Brain (organoid and tissue), 16 donors: ENCODE measurements at places on chromosomes 6 and 20.

DNA sequence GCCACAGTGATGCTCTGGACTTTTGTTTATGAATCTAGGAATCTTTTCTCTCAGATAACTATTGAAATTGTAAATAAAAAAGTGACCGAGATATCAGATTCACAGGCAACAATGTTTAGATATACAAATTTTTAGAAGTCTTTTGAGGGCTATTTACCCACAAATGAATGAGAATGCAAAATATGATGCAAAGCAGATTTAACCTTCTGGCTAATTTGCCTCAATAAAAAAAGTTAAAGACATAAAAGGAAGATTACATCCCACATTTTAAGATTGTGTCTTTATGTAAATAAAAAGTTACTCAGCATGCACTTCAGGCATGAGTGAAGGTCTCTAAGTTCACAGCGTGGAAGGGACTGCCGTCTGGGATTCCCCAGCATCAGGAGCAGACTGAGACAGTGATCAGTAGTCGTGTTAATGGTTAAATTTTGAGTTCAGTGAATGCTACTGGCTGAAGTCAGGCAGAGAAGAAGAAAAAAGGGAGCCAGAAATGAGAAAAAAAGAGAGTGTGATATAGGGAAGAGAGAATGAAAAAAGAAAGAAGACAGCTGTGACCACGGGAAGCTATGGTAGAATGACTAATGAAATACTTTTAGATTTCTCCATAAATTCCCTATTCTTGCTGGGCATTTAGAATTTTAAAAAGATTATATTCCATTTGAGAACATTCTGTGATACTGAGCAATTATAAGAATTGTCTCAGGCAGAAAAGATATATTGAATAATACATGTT is 93.6 kb downstream of the MYB start:
- no peak for DNase-seq

DNA sequence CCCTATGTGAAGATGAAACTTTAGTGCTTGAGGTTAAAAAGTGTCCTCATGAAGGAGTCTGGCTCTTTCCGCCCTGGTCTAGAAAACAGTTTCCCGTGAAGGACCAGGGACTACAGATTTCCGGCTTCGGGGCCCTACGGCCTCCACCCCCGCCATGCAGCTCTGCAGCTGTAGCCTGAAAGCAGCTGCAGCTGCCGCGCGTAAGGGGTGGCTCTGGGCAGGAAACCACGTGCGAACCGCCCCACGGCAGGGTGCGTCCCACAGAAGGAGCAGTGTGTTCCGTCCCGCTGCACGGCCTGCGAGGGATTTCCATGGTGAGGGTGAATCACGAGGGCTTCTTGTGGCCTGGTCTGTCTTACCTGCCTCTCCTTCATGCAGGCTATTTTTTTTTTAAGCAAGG is 117.0 kb downstream of the ERMARD start:
- DNase-seq: no peak

- no peak for DNase-seq
These were observed 255.6 kb upstream of the TAB2 start for GRCh38 chr6:149061930-149062329.

GRCh38 chr20:7693761-7694160 is 246.5 kb downstream of the HAO1 start:
- DNase-seq: no peak

- DNase-seq: no peak
These were observed 7.8 kb downstream of the MAVS start for GRCh38 chr20:3854462-3854871.

DNA sequence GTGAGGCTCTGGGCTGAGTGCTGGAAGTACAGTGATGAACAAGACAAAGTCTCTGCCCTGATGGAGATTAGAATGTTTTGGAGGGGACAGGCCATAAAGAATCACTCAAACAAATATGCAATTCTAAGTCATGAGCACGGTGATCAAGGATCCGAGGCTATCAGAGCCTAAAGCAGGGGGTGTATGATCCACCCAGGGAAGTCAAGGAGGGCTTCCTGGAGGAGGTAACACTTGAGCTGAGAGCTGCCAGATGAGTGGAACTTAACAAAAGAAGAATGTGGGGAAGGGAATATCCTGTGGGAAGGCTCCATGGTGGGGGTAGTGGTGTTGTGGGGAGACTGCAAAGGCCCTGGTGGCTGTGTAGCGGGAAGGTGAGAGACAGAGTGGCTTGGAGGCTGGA is 12.2 kb downstream of the BPIFB4 start:
- no peak for DNase-seq

GRCh38 chr6:24355393-24355792 is 2.5 kb downstream of the DCDC2 start:
- DNase-seq: no peak

- no peak for DNase-seq
These were observed 94.4 kb downstream of the CD83 start for GRCh38 chr6:14212020-14212419.

GRCh38 chr20:25499855-25500434 is 85.4 kb downstream of the NINL start:
- no peak for DNase-seq

DNA sequence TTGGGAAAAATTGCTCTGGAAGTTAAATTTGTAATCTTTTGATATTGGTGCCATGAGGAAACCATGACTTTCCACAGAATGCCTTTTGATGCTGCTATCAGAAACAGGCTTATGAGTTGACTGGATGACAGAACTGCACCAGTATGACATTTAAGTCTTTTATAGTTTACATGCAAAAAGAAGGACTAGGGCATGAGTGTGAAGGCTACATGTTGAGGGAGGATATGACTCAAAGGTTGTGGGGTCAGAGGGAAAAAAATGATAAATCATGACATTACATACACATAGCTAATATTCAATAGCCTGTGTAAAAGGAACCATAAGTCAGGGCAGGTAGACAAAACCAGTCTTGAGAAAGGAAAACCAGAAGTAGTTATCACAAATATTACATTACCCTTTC is 182.2 kb downstream of the COL12A1 start:
- no peak for DNase-seq

DNA sequence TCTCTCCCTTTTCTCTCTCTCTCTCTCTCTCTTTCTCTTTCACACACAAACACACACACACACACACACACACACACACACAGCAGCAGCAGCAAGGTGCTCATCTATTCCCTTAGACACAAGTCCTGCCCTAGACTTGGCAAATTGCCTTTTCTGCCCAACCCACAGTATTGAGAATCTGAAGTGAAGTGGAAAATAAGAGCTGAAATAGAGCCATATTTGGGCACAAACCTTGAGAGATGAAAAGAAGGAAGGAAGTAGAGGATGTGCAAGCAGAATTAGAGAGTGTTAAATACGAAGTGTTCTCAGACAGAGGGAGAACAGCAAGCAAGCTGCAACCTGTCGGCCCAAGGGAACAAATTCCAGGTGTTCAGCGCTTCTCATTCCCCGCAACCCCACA is 557.5 kb upstream of the NOX3 start:
- DNase-seq: peak; percentile 37

- DNase-seq: no peak
These were observed 45.7 kb downstream of the MYLIP start for GRCh38 chr6:16174416-16175078.

DNA sequence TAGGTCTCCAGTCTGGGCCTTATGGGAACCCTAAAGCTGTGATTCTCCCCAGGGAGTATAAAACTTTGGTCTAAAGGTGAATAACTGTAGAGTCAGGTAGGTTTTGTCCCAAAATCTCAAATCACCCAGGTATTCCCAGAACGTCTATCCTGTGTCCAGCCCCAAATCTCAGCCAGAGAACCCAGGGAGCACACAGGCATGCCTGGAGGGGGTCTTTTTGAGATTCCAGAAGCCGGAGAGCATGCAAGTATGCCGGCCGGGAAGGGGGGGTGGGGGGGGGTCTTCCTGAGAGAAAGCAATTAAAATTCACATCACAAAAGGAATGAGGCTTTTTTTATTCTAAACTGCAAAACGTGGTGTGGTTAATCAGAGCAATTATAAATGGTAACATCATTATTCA is 210.0 kb downstream of the PTPRT start:
- DNase-seq: no peak

- DNase-seq: no peak
These were observed 70.9 kb downstream of the VIP start for GRCh38 chr6:152821525-152821924.

DNA sequence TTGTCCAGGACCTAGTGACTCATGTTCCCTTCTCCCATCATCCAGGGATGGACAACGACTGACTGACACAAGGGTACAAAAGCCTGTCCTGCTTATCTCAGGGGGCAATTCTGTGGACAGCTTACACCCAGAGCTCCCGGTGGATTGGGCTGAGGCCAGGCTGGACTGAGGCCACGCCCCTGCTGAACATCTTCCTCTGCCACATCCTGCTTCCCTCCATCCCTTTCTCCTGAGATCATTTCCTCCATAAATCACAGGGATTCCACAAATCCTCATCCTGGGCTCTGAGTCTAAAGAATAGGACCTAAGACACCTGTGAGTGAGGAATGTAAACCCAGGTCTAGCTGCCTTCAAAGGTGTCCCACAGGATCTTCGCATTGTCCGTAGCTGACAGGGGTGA is 30.4 kb upstream of the RNF24 start:
- no peak for DNase-seq

GRCh38 chr6:109760208-109760607 is 69.1 kb downstream of the FIG4 start:
- no peak for DNase-seq

DNA sequence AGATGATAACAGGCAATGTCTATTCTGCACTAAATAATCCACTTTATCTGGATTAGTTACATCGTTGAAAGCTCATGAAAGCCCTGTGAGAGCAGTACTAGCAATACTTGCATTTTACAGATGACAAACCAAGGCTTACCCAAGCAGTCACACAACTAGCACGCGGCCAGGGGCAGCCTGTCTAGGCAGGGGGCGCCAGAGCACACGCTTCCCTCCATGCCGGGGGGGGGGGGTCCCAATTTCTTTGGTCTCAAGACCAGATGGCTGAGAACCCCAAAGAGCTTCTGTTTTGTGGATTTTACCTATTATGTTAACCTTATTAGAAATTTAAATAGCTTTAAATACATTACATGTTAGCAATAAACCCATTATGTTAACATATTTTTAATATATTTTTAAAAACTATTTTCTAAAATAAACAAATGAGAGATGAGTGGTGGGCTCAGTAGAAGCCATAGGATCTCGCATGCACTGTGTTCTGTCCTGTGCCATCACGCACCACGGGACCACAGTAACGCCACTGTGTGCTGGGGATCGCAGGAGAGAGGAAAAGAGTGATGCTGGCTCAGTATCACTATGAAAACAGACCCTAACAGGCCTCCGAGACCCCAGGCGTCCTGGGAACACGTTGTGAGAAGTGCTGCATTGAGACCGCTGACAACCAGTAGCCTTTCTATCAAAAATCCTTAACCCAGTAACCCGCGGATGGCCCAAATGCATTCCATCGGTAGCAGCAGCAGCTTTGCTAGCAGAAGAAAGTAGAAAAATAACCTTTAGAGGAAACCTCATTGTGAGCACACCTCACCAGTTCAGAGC is 5.3 kb upstream of the PRR18 start:
- peak; percentile 53 for DNase-seq

GRCh38 chr20:57170343-57170742 is 96.1 kb downstream of the BMP7 start:
- DNase-seq: no peak

DNA sequence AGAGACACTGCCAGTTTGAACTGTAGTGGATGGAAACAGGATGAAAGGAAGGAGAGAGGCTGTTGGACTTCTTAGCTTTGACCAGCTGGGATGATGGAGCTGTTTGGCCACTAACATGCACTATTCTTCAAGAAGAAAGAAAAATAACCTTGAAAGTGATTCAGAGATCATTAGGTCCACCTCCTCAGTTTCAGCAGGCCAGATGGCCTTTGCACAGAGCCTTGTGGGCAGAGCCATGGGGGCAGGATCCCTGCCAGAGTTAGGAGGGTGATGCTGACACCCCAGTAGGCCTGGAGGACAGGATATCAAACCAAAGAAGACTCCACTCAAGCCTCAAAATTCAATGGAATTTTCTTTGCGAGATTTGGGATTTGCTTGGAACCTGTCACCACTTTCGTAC is 74.5 kb upstream of the TMEM181 start:
- no peak for DNase-seq

GRCh38 chr20:12698817-12699216 is 310.0 kb upstream of the SPTLC3 start:
- DNase-seq: no peak

DNA sequence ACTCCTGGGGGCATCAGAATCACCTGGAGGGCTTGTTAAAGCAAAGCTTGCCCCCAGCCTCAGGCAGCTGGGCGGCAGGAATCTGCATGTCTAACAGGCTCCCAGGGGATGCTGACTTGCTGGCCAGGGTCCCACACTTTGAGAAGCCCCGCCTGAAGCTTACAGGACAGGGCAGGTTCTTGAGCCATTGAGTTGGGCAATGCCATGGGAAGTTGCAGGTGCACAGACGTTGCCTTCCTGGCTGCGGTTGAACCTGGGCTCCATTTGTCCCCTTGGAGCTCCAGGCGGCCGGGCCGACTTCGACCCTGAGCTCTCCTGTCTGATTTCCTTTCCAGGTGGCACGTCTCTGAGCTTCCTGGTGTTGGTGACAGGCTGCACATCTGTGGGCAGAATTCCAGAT is 46.8 kb downstream of the SYNJ2 start:
- DNase-seq: no peak

- DNase-seq: no peak
These were observed 51.9 kb upstream of the SEC63 start for GRCh38 chr6:108009894-108010293.

GRCh38 chr20:51271931-51272330 is 249.0 kb upstream of the KCNG1 start:
- no peak for DNase-seq

GRCh38 chr6:6033858-6034257 is 27.1 kb upstream of the NRN1 start:
- DNase-seq: no peak

GRCh38 chr6:143674483-143675381 is 3.0 kb upstream of the PHACTR2 start:
- DNase-seq: no peak

- DNase-seq: no peak
These were observed 72.5 kb downstream of the SNX9 start for GRCh38 chr6:157895585-157895984.

DNA sequence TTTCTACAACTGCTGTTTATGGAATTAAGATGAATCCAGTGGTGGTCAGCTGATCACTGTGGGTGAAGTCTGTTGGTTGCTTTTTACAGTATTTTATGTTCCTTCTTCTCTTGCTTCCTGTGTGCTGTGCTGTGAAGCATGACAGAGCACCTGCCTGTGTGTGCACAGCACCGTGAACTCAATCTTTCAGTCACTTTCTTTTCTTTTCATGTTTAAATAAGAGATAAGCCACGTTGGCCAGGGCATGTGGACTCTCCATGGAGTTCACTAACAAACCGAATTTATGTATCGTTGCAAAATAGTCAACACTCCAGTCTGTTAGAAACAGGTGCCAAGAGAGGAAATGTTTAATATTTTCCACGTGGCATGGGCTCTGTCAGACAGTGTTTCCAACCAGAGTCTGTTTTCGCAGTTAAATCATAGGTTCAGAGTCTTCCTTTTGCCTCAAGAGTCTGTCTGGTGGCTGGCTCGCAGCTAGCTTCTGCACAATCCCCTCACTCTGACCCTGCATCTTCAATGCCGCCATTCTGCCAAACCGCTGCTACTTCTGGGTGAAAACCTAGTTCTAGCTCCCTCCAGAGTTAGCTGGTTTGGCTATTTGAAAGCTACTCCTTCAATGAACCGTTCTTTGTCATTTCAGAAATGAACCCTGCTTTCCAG is 73.2 kb downstream of the QRSL1 start:
- DNase-seq: no peak
